ENCODE measurements at places on chromosomes 2 and 18.

DNA sequence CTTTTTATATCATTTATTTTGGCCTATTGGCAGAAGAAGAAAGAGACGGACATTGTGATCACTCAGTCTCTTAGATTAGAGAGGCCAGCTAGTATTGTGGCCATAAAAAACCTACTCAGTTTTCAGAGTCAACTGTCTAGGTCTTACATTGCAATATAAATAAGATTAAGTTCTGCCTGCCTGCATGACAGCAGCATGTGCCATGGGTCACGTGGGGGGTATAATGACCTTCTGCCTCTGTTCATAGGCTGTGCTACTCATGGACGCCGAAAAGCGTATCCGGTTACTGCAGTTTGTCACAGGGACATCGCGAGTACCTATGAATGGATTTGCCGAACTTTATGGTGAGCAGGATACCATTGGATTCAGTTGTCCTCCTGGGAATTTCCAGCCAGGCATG is 238.5 kb downstream of the ALPK2 start:
- DNase-seq = no peak

DNA sequence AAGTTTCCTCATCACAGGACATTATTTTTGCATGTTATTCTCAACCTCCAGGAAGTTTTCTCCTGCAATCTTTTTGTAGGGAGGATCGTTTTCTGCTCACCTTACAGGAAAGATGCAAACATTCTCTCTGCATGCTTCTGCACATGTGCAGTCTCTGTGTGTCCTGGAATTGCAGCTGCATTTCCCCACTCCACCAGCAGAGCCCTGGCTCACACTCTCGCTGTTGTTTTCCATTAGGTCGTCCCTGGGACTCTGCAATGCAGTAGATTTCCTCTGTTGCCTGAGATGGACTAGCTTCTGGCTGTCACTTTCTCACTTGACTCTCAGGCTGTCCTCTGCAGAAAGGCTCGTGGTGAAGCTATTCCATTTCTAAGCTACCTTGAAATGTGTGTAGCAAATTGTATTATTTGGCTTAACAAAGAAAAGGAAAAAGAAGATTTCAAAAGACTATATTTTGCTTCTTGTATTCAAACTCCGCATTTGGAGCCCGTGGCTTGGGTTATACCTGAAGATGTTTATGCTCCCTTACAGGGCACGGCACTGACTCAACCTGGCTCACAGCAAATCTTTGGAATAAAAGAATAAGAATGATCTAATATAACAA is 346.7 kb downstream of the RAD51AP2 start:
- DNase-seq = peak; percentile 7

GRCh38 chr2:3042601-3043585 is 334.7 kb downstream of the EIPR1 start:
- no peak for DNase-seq

- no peak for DNase-seq
Measured at GRCh38 chr18:78875016-78875777, 104.4 kb upstream of the SALL3 start.

- no peak for DNase-seq
Measured at GRCh38 chr2:10169581-10169980, 47.0 kb downstream of the RRM2 start.

DNA sequence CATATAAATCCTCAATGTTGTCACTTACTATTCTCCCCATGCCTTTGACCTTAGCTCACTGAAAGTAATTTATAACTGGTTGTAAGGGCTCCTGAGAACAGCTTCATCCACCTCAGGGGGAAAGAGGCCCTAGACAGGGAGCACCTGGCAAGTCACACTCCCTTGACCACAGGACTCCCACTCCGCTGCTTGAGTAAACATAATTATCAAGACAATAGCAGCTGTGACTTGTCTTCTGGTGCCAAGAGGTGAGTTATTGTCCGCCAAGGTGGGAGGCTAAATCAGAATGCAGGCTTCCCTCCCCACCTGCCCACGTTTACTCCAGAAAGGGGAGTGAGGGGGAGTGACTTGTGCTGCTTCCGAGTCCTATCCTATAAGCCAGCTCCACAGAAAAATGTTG is 230.6 kb upstream of the LRATD1 start:
- DNase-seq = no peak

GRCh38 chr18:58580623-58581022 is 48.3 kb downstream of the ALPK2 start:
- DNase-seq = peak; percentile 52

- DNase-seq = no peak
Measured at GRCh38 chr2:167132066-167132465, 243.8 kb downstream of the XIRP2 start.

GRCh38 chr2:176567361-176567760 is 298.1 kb downstream of the MTX2 start:
- DNase-seq = no peak

Measured in AG09309 (cell line).